ENCODE measurements at places on chromosomes 13 and 19. TPM values are rescaled to one million over a fixed set of nuclear protein-coding genes. Genes with fewer than 3 reads are reported as not detected.

GRCh38 chr13:107678075-107678689 lies 537.2 kb downstream of the LIG4 start:
- no peak for DNase-seq

- no peak for DNase-seq
These were observed 69.4 kb downstream of the TEX29 start for GRCh38 chr13:111389621-111390521.

GRCh38 chr13:29993716-29994488 lies 143.5 kb upstream of the UBL3 start:
- peak; percentile 90 for DNase-seq

- no peak for DNase-seq
These were observed 4.7 kb downstream of the AKAP8 start for GRCh38 chr19:15374796-15375440.

DNA sequence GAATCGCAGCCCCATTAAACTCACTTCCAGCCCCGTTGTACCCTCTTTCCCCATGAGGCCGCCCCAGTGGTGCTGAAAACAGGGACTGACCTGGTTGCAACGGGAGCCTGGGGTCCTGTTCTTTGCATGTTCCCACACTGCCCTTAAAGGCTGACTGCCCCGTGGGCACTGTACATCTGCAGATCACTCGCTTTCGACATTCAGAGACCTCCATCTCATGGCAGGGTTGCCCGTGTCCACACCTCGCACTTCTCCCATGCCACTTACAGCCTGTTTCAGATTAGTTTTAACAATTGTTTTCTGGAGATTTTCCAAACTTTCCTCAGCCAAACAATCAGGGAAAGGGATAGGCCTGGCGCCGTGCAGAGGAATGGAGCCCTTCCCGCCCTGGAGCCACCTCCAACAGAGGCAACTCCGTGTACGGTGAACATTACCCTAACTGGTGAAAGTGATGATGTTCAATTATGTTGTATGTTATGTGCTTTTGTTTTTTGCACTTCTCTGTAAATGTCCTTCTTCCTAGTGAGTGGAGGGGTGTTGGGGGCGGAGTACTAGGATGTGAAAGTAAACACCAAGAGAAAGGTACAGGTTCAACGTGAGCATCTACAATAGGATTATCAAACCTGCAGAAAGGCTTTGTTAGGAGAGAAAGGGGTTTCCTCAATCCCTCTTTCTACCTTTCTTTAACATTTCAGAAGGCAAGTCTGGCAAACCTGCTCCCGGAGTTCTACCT lies 262.8 kb downstream of the FOXO1 start:
- no peak for DNase-seq

GRCh38 chr13:80048802-80049201 lies 292.1 kb downstream of the SPRY2 start:
- DNase-seq = peak; percentile 99

DNA sequence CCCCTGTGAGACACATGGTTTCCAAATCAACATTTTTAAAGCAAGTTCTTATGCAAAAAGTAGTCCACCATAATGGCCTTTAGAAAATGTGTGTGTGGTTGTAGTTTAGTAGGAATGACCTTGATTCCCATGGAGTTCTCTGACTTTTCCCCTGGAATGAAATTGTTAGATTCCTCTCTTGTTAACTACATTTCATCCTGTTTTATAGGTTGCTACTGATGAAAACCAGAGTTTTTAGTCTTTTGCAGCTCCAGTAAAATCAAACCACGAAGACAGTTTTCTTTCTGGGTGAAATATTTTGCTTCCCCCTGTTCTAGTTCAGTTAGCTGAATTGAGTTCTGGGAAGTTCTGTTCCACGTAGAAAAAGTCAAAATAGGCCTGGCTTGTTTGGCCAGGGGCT lies 107.7 kb downstream of the RAB20 start:
- DNase-seq = no peak

DNA sequence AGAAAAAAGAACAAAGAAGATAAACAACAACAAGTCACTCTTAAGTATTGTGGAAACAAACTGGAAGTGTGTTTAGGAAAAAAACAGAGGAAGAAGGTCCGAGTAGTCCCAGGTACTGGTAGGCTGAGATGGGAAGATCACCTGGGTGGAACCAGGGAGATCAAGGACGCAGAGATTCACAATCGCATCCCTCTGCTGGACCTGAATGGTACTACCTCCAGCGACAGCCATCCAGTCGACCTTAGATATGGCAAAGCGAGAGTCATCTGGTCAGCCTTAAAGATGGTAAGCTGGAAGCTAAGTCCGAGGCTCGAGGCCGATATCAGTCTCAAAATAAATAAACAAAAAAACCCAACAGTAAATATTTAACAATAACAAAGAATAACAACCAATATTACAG lies 44.9 kb upstream of the ZNF91 start:
- no peak for DNase-seq

GRCh38 chr19:46728693-46729339 lies 11.9 kb upstream of the PRKD2 start:
- peak; percentile 51 for DNase-seq

DNA sequence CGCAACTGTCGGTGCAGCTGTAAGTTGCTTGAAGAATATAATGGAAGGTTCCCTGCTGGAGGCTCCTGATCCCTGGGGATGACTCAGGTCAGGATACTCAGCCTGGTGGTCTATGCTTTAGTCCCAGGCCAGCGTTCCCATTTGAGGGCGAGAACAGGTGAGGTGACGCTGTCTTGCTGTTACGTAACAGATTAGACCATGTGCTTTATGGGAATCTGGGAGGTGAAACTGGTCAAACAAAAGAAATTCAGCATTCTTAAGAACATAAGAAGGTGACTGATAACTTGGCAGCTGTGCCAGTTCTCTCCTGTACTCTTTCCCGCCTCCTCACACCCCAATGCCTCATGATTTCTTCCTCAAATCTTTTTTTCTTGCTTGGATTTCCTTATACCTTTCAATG lies at the start of gene CXCL17:
Gene CXCL17 (minus strand): TSS at position 114 of the 400 bp plus-strand sequence. CDS start 114 bp downstream, outside the sequence.
- no peak for DNase-seq

The TICAM1 gene
- 4.6 TPM for total RNA-seq

The TLE6 gene
- total RNA-seq = not detected

The PRKCG gene
- not detected for total RNA-seq

The GNG7 gene
- not detected for total RNA-seq

Data from myocyte (in vitro differentiated cells).